Hematopoietic multipotent progenitor cell (in vitro differentiated cells): ENCODE measurements at places on chromosomes 4 and X.

- DNase-seq, result no peak
Measured at GRCh38 chr4:2087170-2087569, 28.0 kb downstream of the NAT8L start.

DNA sequence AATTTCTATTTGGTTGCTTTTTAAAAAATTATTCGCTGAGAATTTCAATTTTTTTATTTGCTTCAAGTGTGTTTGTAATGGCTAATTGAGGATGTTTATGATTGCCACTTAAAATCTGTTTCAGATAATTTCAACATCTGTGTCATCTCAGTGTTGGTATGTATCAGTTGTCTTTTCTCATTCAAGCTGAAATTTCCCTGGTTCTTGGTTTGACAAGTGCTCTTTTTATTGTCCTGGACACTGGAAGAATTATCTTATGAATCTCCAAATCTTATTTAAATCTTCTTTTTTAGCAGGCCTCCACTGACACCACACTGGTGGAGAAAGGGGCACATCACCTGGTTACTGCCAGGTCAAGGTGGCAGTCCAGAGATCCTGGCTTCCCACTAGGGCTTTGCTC, 21.5 kb downstream of the CHST7 start:
- DNase-seq, result no peak

DNA sequence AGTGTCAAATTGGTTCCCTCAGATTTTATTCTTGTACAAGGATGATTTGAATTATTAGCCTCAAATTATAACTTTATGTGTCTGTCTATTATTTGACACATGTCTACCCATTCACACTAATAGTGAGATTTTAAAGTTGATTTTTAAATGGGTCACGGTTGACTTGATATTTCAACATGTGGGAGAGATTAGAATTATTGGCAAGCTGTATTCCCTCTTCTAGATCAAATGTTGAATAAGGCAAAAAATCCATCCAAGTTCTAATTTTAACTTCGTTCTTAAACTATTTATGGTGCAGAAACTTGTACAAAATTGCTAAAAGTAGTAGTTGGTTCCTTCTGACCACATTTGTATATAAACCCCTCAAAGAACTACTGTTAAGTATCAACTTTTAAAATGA, 1498.0 kb downstream of the STIM2 start:
- no peak for DNase-seq

GRCh38 chr4:163810755-163811154, 316.3 kb downstream of the TMA16 start:
- DNase-seq, result no peak

DNA sequence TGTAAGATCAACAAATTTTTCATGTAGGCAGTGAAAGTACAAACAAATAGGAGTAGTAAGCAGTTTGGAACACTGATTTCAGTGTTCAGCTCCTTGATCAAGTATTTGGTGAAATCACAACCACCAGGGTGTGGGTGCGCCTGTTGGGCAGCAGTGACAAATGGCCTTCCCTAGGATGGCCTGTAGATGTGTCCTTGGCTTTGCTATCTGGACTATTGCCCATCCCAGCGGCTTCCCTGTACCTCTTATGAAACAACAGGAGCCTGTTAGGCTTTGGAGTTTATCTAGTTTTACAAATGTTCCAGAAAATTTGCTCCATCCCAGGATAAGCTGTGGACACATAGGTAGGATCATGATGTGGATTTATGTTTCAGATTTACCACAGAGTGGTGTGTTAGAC, 216.8 kb upstream of the FAT1 start:
- DNase-seq, result no peak

DNA sequence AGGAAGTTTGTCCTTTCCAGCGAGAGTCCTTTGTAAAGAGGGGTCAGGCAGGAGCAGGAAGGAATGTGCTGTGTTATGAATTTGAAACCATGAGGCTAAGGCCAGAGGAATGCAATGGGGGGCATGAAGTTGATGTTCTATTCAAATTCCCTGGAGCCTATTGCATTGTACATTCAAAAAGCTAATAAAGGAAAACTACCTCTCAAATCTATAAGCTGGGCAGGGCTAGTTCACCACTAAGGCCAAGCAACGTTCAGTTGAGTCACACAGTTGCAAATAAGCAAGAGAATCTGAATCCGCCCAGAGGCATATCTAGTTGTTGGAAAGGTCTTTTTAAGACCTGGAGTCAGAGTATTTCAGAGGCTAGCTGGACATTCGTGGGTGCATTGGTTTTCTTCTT, 148.3 kb downstream of the DCTD start:
- no peak for DNase-seq

DNA sequence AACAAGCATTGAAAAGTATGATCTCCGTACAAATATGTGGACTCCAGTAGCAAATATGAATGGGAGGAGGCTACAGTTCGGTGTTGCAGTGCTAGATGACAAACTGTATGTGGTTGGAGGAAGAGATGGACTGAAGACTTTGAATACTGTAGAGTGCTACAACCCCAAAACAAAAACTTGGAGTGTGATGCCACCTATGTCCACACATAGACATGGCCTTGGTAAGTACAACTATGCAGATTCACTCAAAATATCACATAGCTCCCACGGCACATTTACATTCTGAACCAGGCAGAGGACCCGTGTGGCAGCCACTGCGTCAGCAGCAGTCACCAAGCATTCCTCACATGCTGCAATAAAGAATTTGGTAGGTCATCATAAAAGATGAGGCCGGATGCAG, 41.3 kb downstream of the KLHL5 start:
- no peak for DNase-seq

- no peak for DNase-seq
Measured at GRCh38 chrX:69093960-69094871, 71.0 kb downstream of the PJA1 start.

DNA sequence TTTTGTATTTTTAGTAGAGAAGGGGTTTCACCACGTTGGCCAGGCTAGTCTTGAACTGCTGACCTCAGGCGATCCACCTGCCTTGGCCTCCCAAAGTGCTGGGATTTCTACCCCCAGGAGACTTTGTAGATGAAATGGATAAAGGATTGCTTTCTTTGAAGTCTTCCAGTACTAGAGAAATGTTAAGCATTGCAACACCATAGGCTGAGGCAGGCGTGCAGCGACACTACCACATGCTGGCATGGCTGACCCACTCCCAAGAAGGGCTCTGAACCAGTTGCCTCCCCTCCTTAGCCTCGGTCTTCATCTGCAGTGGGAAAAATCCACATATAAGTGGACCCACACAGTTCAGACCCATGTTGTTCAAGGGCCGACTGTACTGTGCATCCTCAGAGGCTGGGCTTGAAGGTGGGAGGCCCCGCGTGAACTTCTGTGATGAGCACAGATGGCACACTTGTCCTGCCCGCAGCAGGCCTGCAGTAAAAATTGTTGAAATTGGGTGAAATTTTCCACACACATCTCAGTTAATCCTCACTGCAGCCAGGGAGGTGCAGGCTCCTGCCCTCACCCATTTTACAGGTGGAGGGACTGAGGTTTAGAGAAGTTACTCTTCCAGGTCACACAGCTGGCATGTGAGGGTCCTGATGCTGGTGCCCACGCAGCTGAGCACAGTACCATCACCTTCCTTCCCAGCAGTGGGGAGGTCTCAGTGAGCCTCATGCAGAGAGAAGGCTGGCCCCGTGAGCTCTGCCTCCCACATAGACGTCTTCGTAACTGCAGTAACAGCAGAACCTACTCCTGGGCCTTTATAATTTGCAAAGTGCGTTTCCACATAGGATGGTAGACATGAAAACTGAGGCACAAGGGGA, 35.5 kb downstream of the HTRA3 start:
- DNase-seq, result no peak

- no peak for DNase-seq
Measured at GRCh38 chrX:3777416-3777815, 64.0 kb upstream of the PRKX start.

GRCh38 chrX:3184176-3184930, 143.1 kb downstream of the ARSF start:
- DNase-seq, result no peak

GRCh38 chrX:132433001-132433400, 55.8 kb downstream of the MBNL3 start:
- DNase-seq, result no peak

- no peak for DNase-seq
Measured at GRCh38 chr4:5467111-5467510, 241.2 kb downstream of the EVC2 start.

- no peak for DNase-seq
Measured at GRCh38 chr4:145252190-145252589, 71.8 kb upstream of the OTUD4 start.

GRCh38 chrX:37800717-37801116, 20.9 kb downstream of the CYBB start:
- no peak for DNase-seq

DNA sequence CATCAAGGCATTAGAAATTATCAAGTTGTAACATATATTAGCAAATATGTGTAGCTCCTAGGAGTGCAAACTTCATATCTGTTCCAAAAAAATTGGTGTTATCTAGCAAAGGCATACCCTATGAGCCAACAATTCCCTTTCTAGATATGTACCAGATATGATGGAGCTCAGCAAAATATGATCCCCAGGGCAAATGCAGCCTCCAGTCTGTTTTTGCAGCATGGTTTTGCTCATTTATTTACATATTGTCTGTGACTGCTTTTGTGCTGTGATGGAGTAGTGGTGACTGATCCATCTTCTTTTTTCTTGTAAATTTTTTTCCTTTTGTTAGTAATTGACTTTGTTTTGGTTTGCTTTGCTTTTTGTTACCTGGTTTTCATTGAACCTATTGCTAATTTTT, 41.0 kb downstream of the CEP135 start:
- DNase-seq, result no peak

GRCh38 chr4:148369919-148370318, 72.3 kb downstream of the NR3C2 start:
- DNase-seq, result no peak

DNA sequence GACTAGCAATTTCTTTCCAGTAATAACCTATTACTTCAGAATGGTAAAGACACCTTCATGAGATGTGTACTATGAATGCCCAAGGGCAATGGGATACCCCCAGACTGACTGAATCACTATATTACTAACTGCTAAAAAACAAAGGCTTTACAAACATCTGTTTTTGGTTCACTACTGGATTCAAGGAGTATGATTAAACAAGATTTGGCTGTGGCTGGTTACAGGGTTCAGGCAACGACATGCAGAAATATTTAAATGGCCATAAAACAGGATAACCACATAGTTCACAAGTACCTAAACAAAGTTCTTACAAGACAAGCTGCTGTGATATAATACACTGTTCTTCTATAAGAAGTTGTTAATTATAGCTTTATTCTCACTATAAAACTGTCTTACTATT, 128.2 kb downstream of the FRYL start:
- no peak for DNase-seq

DNA sequence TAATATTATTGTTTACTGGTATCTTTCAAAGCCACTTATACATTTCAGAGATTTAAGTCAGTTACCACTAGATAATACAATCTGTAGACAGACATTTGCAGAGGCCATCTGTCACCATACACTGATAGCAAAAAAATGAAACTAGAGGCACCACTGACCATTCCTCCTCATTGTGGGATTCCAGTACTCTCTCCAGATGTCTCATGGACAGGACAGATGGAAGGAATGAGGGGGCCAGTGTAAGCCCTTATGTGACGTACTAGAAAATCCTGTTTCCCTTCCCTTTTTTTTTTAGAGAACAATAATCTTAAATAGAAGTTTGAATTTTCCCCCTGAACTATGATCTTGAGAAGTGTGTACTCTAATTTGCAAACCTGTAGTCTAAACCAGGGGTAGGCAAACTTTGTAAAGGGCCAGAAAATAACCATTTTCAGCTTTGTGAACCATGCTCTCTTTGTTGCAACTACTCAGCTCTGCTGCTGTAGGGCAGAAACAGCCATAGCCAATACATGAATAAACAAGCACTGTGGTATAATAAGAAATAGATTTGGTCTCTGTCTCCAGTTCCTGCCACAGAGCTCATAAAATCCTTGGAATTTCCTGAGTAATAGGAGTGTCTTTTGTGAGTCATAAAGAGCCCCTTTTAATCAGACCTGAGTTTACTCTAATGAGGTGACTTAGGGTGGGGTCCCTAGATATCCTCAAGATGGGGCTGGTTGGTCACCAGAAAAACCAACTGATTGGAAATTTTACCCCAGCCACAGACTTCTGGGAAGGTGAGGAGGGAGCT, 90.4 kb downstream of the MOSPD2 start:
- no peak for DNase-seq

DNA sequence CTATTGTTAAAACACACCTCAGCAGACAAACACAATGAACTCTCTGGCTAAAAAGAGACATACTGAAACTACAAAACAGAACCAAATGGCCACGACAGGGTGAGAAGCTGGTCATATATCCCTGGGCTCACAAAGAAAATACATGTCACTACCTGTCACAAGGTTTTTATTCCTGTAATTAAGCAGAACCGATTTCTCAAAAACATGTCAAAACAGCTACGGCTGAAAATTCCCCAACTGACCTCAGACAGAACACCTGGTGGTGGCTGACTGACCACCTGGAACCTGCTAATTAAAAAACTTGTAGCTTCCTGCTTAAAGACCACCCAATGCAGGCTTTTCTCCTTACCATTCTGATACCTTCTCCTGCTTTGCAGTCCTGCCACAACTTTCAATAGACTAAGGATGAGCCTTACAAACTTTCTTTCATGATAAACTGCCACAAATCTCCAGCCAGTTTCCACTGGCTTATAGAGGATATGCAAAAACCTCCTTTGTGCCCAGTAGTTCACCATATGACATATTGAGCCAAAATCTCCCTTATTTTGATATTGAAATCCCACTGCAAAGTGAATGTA, 571.9 kb downstream of the SPOCK3 start:
- no peak for DNase-seq

- peak; percentile 66 for DNase-seq
Measured at GRCh38 chr4:4995103-4995907, 24.0 kb downstream of the CYTL1 start.

DNA sequence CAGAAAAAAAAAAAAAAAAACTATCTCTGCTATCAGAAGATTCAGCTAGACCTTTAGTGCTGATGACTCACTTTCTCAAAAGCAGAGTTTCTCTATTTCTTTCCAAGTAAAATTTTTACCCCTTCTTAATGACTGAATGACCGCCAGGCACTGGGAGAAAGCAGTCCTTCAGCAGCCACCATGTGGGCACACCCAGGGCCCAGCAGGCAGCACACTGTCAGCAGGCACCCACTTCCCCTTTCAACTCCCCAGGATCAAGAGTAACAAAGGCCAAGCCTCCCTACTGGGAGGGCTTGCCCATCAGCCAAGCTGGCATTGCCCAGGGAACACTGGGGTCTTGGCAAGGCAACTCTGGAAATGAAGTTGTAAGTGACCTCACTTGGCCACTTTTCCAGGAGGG, 201.9 kb upstream of the MAMLD1 start:
- DNase-seq, result no peak

DNA sequence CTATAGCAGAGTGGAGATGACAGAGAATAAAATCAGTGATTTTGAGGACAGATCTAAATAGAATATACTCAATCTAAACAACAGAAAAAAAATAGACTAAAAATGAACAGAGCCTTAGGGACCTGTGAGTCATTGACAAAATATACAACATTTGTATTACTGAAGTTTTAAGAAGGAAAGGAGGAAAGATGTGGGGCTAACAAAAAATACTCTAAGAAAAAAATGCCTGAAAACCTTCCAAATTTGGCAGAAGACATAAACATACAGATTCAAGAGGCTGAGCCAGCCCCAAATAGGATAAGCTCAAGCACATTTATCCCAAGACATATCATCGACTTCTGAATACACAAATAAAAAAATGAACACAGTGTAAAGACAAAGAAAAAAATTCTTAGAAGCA, 123.6 kb upstream of the INTU start:
- DNase-seq, result no peak

- DNase-seq, result peak; percentile 34
Measured at GRCh38 chrX:1673337-1673736, 58.5 kb downstream of the ASMT start.
